ENCODE measurements at places on chromosomes 6 and 20.

- no peak for DNase-seq
Measured at GRCh38 chr20:37647946-37648345, 45.9 kb upstream of the CTNNBL1 start.

- no peak for DNase-seq
Measured at GRCh38 chr20:59742351-59743095, 138.2 kb downstream of the PHACTR3 start.

GRCh38 chr20:19943061-19943521 is 74.1 kb upstream of the NAA20 start:
- DNase-seq: no peak

GRCh38 chr6:34871853-34872252 is 16.0 kb downstream of the TAF11 start:
- no peak for DNase-seq

DNA sequence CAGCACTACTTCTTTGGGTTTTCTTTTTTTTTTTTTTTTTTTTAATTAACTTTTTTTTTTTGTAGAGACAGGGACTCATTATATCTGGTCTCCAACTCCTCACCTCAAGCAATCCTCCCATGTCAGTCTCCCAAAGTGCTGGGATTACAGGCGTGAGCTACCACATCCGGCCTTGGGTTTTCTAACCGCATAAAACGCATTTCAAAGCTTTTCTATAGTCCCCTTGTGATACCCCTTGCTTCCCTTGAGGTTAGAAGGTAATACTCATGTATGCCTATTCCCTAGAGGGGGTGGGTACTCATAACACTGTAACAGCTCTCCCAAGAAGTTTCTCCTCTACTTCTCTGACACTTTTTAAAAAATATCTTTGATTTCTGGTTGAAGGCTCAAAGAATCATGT is 23.9 kb upstream of the ASCC3 start:
- DNase-seq: no peak

- no peak for DNase-seq
Measured at GRCh38 chr20:275791-276190, 14.8 kb downstream of the C20orf96 start.

DNA sequence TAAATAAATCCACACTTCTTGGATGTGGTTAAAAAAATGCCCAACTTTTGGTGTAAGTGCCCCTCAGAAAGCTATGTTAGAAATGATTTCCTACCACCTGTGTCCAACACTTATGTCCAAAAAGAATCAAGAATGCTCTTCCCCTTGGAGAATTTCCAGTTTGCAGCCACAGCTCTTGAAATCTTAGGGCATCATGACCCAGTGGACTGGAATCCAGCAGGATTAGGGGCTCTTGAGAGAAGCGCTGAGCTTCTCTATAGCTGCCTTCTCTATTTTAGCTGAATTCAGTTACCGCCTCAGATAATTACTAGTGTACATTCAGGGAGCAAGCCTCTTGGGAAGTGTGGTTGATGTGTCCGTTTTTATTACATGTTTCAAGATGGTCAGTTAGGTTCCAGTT is 2.5 kb downstream of the PHACTR1 start:
- DNase-seq: no peak

- no peak for DNase-seq
Measured at GRCh38 chr20:45969712-45970634, 2.0 kb downstream of the ZNF335 start.

DNA sequence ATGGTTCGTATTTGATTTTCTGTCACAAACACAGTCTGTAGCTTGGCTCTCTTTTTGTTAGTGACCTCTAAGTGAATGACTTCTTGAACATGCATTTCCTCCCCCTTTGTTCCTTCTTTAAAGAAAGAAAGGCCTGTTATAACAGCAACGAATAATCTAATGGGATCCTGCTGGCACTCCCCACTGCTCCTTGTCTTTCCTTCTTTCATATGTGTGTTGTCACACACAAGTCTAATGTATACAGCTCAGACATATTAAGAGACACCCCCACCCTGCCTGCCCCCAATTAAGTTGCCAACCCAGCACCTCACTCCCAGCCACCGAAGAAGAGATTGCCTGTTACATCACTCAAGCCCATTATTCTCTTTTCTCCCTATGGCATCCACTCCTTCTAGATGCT is 4.9 kb upstream of the SAMD5 start:
- no peak for DNase-seq

- DNase-seq: no peak
Measured at GRCh38 chr6:42339991-42340401, 111.7 kb downstream of the TRERF1 start.

DNA sequence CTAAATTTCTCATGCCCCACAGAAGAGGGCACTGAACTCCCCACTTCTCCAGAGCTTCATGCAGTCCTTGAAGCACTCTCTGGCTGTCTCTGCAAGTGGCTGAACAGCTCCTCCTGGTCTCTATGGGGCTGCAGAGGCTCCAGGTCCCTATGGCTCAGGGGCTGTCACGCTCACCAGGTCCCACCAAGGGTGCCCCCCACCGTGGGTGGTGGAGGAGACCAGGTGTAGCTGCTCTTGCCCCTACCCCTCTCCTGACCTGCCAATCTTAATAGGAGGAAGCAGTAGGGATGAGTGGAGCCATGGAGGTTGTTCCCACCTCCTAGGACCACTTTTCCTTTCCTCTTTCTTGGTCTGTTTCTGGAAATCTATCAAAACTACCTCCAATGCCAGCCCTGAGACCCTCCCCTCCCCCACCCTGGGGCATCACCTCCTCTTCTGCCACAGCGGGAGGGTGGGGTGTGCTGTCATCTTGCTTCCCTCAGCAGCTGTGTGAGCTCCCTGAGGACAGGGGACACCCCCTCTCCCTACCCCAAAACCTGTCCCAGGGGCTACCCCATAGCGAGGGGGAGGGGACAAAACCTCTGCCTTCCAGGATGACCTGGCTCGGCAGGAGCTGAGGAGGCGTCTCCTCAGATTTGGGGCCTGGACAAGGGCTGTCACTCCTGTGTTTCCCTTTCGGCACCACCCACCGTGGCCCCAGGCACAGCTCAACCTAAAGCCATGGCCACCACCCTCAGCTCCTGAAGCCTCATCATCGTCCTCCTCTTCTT is 12.0 kb upstream of the RAET1E start:
- DNase-seq: no peak

GRCh38 chr6:156988276-156989158 is 211.3 kb downstream of the ARID1B start:
- no peak for DNase-seq

DNA sequence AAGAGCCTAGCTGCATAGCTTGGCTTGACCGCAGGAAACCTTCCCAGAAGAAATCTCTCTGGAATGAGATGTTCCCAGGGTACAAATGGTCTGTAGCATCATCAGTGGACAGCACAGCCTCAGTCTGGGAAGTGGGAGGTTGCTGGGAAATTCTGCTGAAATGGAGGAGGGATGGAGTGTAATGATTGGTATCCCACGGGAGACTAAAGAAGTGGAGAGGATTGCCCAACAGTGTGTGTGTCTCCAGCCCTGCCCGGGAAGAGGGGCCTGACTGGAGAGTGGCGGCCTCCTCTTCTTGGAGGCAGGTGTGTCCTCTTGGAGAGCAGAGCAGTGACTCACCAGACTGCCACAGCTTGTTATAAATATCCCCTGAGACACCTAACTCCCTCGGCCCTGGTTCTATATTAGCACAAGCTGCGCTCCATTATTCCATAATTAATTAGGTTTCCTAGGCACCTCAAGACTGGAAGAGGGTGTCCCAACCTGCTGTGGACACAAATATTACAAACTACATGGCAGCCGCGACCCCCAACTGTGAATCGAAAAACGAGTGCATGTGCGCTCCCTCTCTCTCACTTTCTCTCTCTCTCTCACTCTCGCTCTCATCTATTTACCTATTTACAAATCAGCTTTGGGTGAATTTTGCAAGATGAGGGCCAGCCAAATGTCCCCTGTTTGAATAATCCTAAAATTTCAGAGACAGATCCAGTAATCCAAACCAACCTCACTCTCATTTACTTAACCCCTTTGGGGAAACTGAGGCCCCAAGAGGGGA is 68.8 kb downstream of the FGD2 start:
- DNase-seq: no peak

DNA sequence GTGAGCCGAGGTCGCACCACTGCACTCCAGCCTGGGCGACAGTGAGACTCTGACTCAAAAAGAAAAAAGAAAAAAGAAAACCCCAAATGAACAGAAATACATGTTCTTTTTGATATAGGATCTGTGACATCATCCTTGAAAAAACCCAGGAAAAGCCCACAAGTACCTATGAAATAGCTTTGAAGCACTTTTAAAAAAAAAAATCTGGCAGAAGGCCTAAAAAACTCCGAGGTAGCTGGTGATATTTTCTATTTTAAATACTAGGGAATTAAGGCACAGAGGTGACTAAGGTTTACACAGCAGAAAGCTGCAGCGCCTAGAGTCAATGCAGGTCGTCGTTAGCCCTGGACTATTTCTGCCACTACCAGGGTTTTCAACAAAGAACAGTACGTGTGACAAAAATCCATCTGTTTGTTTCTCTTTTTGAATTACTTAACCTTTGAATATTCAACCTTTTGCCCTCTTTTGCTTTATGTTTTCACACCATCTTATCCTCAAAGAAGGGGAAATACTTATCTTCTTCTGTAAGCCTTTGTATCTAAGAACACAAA is 39.4 kb upstream of the EEF1A1 start:
- no peak for DNase-seq

GRCh38 chr6:143003676-143004075 is 57.0 kb upstream of the AIG1 start:
- no peak for DNase-seq

DNA sequence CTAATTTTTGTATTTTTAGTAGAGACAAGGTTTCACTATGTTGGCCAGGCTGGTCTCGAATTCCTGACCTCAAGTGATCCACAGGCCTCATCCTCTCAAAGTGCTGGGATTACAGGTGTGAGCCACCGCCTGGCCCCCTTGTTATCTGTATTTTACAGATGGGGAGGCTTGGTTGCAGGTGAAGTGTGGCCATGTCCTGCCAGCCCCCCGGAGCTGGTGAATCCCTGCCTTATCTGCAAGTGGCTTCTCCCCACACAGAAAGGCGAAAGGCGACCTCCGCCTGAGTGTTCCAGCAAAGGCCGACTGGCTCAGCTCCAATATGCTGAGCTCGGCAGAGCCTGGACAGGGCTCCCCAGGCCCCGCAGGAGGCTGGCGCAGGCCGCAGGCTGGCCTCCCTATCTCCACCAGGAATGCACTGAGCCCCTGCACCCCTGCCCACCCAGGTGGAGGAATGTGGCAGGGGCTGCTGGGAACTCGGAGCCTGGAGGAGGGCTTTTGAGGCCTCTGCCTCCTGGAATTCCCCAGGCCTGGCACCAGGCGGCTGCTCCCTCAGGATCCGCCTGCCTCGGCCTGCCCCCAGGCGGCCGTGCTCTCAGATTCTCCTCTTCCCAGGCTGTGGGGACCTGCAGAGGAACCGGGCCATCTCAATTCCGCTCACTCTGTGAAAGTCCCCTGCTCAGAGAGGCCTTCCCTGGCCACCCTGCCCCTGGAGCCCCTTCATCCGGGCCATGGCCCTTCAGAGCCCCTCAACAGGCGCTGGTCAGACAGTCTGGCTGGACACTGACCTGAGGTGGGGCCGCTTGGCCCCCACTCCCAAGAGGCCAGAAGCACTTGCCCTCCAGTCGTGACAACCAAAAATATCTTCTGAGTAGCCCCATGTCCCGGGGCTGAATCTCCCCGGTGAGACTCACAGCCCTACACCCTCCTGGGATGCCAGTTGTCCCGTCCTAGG is 9.3 kb upstream of the LAMA5 start:
- no peak for DNase-seq

- no peak for DNase-seq
Measured at GRCh38 chr6:129141499-129141898, 258.6 kb downstream of the LAMA2 start.

DNA sequence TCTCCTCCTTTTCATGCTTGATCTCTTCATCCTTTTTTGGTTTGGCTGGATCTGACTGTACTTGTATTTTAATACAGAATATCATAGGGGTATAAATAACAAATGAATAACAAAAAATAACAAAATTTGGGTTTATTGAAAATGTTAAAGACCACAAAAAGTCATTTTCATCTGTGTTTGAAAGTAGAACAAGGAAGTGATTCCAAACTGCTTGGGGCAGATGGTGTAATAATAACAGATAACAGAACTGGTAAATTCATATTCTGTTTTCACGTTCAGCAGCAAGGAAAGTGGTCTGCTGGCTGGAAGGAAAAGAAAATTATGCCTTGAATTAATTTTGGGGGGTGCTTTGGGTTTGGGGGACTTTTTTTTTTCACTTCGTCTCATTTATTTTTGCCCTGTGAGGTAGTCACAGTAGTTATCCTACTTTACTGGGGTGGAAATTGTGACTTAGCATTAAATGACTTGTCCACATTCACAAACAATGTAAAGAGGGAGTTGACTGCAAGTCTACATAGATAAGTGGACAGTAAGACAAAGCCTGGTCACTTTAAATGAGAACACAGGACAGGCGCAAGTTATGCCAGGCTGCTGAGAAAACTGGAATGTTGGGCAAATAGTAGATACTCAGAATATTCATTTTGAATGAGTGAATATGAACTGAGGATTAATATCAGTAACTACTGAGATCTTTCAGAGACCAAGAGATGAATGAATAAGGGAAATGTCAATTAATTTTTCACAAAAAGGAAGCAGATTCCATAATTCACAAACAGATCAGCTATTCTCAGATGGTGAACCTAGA is 193.9 kb upstream of the CITED2 start:
- DNase-seq: no peak

DNA sequence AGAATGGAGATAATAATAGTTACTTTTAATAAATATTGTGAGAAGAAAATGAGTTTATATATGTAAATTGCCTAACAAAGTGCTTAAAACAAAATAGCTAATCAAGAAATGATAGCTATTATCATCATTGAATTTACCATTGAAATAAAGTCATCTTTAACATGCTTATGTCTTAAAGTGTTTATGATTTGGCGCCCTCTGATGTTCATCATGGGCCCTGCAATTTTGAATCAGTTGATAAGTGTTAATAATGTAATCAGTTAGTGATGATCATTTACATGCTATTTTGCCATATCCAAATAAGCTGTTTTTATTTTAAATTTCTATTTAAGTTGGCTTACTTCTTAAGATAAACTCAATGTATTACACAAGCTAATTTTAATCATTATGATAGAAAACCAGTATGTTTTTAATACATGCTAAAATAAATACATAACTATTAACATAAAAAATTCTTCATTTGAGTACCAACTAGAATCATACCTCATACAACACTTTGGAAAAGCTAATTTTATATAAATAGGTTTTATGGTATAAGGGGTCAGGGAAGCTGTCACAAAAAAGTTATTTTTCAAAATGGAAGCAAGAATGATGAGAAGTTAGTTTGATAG is 39.2 kb upstream of the TPD52L1 start:
- peak; percentile 25 for DNase-seq

- no peak for DNase-seq
Measured at GRCh38 chr6:74137911-74138310, 441.9 kb downstream of the CD109 start.

GRCh38 chr20:38889792-38890496 is 36.3 kb upstream of the FAM83D start:
- no peak for DNase-seq

DNA sequence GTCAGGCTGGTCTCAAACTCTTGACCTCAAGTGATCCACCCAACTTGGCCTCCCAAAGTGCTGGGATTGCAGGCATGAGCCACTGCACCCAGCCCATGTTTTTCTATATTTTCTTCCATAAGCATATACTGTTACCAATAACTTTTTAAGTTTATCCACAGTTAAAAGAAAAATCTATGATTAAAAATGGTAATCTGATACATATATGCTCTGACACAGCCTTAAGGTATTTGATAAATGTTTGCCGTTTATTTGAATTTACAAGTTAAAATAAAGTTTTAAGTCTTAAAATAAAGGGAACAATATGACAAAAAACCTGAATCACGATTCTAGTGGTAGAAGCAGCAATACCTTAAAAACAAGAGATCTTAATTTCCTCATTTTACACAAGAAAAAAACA is 5.2 kb downstream of the STK38 start:
- DNase-seq: no peak
